ENCODE measurements at places on chromosomes 5 and 9. TPM values are rescaled to one million over a fixed set of nuclear protein-coding genes. Genes with fewer than 3 reads are reported as not detected.

- peak; percentile 37 for DNase-seq
- peaks cover 81% of the 10 kb centered on the region for H3K4me1 ChIP-seq
- H3K27me3 ChIP-seq, result no peaks in the 10 kb centered on the region
- H3K36me3 ChIP-seq, result peaks cover 7% of the 10 kb centered on the region
Measured at GRCh38 chr5:157594675-157595459, 19.3 kb upstream of the ADAM19 start.

The BSPRY gene
- total RNA-seq, result 8.5 TPM

The SPACA9 gene
- total RNA-seq, result 1.8 TPM

- no peak for DNase-seq
- no peak overlapping the region for H3K27ac ChIP-seq
- H3K27me3 ChIP-seq, result no peaks in the 10 kb centered on the region
- H3K4me1 ChIP-seq, result no peaks in the 10 kb centered on the region
- no peaks in the 10 kb centered on the region for H3K36me3 ChIP-seq
- H3K4me3 ChIP-seq, result no peak overlapping the region
Measured at GRCh38 chr5:15529013-15529412, 29.0 kb downstream of the FBXL7 start.

- H3K4me3 ChIP-seq, result no peak overlapping the region
- no peak overlapping the region for H3K27ac ChIP-seq
- H3K27me3 ChIP-seq, result peaks cover 15% of the 10 kb centered on the region
- no peak for DNase-seq
Measured at GRCh38 chr5:136137497-136138220, 5.0 kb downstream of the SMAD5 start.

DNA sequence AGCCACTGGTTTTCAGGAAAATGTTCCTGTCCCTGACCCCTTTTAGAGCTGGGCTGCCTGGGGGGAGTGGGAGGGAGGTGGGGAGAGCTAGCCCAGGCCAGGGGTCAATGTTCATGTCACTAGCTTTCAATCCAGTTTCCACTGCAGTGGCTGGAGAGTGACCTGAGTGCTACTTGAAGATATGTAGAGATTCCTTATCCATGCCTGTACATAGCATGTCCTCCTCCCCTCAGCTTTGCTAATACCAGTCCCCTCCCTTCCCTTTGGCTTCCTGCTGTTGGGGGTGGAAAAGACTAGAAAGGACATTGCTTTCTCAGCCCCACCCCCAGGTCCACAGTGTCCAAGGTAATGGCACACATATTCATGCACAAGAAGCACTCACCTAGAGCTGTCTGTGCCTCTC lies 7.8 kb downstream of the DNAJB5 start:
- H3K4me3 ChIP-seq, result no peak overlapping the region
- no peaks in the 10 kb centered on the region for H3K27me3 ChIP-seq
- no peak overlapping the region for H3K27ac ChIP-seq
- peaks cover 14% of the 10 kb centered on the region for H3K36me3 ChIP-seq
- DNase-seq, result no peak
- peaks cover 42% of the 10 kb centered on the region for H3K4me1 ChIP-seq

GRCh38 chr5:26625099-26625498 lies 413.3 kb downstream of the CDH9 start:
- DNase-seq, result no peak
- no peaks in the 10 kb centered on the region for H3K27me3 ChIP-seq
- no peak overlapping the region for H3K4me3 ChIP-seq
- no peaks in the 10 kb centered on the region for H3K4me1 ChIP-seq
- no peaks in the 10 kb centered on the region for H3K36me3 ChIP-seq

DNA sequence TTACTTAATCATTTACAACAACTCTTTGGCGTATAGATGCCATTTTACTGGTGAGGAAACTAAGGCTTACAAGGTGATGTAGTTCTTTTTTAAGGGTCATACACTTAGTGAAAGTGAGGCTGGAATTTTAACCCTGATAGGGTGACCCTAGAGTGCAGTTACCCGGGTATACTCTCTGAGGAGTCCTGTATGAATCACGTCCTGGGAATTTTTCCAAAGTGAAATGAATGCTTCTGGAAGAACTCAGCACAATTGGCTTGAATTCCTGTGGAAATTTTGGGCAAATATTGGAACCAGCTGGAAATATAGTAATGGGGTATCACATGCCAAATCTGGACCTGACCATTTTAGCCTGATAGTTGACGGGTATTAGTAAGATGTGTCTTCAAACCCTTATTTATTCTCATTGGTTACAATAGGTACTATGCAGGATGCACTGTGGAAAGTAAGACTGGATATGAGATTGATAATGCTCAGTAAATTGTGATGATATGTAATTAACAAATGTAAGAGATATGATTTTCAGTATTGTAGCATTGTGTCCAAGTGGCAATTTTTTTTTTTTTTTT lies 14.8 kb downstream of the SUB1 start:
- no peak overlapping the region for H3K4me3 ChIP-seq
- peaks cover 47% of the 10 kb centered on the region for H3K4me1 ChIP-seq
- H3K27ac ChIP-seq, result no peak overlapping the region

- no peaks in the 10 kb centered on the region for H3K36me3 ChIP-seq
- H3K4me3 ChIP-seq, result no peak overlapping the region
- no peak for DNase-seq
- H3K27me3 ChIP-seq, result no peaks in the 10 kb centered on the region
- no peak overlapping the region for H3K27ac ChIP-seq
- H3K4me1 ChIP-seq, result no peaks in the 10 kb centered on the region
Measured at GRCh38 chr9:79104951-79105350, 466.8 kb upstream of the TLE4 start.

DNA sequence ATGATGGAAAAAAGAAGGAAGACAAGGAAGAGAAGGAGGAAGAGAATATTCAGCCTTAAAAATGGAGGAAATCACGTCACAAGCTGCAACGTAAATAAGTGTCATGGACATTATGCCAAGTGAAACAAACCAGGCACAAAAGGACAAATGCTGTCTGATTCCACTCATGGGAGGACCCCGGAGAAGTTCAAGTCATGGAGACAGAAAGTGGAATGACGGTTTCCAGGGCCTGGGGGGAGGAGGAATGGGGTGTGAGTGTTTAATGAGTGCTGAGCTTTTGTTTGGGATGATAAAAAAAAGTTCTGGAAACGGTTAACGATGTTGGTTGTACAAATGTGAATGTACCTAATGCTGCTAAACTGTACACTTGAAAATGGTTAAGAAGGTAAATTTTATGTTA lies 439.5 kb downstream of the GADD45G start:
- no peaks in the 10 kb centered on the region for H3K36me3 ChIP-seq
- H3K4me3 ChIP-seq, result no peak overlapping the region
- peaks cover 3% of the 10 kb centered on the region for H3K27me3 ChIP-seq
- no peak overlapping the region for H3K27ac ChIP-seq
- no peak for DNase-seq

DNA sequence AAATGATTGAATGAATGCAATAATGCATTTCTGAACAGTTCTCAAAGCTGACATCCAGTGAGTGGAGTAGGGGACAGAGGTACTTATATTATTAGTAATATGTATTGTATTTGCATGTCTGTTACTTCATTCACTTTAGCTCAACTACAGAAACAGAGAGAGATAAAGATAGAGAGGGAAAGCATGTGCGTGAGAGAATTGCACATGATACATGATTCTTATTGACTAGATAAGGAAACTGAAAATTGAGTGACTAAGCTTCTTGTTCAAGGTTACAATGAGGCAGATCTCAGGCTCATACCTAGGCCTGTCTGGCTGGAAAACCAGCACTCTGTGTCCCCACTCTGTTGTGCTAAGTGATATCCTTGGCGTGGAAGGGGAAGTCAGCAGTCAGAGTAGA lies 337.7 kb upstream of the KLF4 start:
- no peak for DNase-seq
- no peak overlapping the region for H3K27ac ChIP-seq
- no peaks in the 10 kb centered on the region for H3K4me1 ChIP-seq

GRCh38 chr5:149317281-149318048 lies 27.8 kb upstream of the GRPEL2 start:
- no peaks in the 10 kb centered on the region for H3K36me3 ChIP-seq
- H3K4me3 ChIP-seq, result no peak overlapping the region
- peak; percentile 50 for DNase-seq
- no peaks in the 10 kb centered on the region for H3K27me3 ChIP-seq
- H3K4me1 ChIP-seq, result peaks cover 1% of the 10 kb centered on the region

The C5orf47 gene
- not detected for total RNA-seq

DNA sequence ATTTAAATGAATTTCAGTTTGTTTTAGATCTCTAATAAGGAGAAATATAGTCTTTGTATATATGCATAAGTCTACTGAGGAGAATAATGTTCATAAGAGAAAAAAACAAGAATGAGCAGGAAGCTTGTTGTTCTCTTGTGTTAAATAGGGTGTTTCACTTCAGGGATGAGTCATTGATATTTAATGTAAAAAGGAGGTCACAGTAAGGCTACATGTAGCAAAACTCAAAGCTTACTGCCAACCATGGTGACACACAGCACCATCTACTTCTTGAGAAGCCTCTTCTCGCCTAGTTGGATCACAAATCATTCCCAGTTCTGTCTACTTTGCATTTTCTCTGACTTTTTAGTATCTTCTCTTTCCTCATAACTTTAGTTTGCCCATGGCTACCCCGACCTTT lies 1466.0 kb upstream of the C9orf72 start:
- H3K4me3 ChIP-seq, result no peak overlapping the region
- no peak overlapping the region for H3K27ac ChIP-seq
- DNase-seq, result no peak
- H3K27me3 ChIP-seq, result no peaks in the 10 kb centered on the region

GRCh38 chr5:15255576-15255975 lies 244.4 kb upstream of the FBXL7 start:
- no peaks in the 10 kb centered on the region for H3K36me3 ChIP-seq
- no peaks in the 10 kb centered on the region for H3K27me3 ChIP-seq
- no peak overlapping the region for H3K4me3 ChIP-seq

DNA sequence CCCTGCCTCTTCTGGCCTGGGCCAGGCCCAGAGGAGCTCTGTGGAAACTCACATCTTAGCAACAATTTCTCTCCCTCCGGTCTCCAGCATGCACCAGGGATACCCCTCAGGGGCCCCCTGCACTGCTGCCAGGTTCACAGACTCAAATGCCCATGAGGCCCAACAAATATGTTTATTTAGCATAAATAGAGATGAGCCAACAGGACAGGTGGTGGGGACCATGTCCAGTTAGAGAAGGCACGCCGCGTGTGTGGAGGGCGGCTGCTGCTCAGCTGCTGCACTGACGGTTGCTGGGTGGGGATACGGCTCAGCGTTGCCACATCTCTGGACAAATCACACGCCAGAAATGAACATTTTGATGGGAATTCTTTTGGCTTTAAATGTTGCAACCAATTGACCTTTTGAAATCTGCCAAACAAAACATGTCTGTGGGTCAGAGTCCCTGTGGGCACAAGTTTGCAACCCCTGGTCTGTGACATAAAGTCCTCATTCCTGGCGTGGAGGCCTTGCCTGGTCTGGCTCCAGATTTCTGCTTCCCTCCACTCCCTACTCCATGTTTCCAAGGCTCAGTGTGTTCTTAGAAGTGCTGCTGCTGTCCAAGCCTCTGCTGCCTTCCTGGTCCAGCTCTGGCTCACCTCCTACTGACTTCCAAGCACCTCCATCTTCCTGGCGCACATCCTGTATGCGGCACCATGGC lies 88.9 kb downstream of the AMBP start:
- H3K27ac ChIP-seq, result no peak overlapping the region
- no peaks in the 10 kb centered on the region for H3K4me1 ChIP-seq
- H3K4me3 ChIP-seq, result no peak overlapping the region

The CPLANE1 gene
- total RNA-seq, result 4.4 TPM

The DOCK8 gene
- total RNA-seq, result 140 TPM

DNA sequence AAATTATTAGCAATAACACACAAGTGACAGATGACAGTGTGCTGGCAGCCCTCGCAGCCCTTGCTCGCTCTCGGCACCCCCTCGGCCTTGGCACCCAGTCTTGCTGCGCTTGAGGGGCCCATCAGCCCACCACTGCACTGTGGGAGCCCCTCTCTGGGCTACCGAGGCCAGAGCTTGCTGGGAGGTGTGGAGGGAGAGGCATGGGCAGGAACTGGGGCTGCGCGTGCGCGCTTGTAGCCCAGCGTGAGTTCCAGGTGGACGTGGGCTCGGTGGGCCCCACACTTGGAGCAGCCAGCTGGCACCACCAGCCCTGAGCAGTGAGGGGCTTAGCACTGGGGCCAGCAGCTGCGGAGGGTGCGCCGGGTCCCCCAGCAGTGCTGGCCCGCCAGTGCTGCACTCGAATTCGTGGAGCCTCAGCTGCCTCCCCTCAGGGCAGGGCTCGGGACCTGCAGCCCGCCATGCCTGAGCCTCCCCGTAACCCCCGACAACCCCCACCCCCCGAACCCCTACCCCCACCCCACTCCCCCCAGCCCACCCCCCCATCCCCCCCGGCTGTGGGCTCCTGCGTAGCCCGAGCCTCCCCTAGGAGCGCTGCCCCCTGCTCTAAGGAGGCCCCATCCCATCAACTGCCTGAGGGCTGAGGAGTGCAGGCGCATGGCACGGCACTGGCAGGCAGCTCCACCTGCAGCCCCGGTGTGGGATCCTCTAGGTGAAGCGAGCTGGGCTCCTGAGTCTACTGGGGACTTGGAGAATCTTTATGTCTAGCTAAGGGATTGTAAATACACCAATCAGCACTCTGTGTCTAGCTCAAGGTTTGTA lies 240.9 kb downstream of the TRIM36 start:
- DNase-seq, result no peak
- H3K4me3 ChIP-seq, result no peak overlapping the region
- H3K4me1 ChIP-seq, result no peaks in the 10 kb centered on the region
- no peaks in the 10 kb centered on the region for H3K27me3 ChIP-seq

DNA sequence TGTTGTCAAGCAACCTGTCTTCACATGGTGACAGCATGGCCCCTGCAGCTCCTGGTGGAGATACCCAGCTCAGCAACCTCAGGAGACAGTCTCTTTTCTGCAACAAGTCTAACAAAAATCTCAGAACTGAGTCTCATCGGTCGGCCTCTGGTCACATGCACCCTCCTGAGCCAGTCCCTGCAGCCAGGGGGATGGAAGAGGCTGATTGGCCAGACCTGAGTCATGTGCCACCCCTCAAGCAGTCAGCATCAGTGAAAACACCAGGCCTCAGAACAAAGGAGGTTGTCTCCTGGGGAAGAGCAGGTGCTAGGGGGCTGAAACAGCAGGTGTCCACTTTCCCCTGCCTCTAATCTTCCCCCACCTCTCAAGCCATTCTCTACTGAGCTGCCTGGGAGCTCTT lies 54.4 kb downstream of the SMIM23 start:
- no peak for DNase-seq
- H3K4me1 ChIP-seq, result no peaks in the 10 kb centered on the region
- H3K27me3 ChIP-seq, result no peaks in the 10 kb centered on the region

The BTNL8 gene
- total RNA-seq, result not detected

- H3K36me3 ChIP-seq, result peaks cover 2% of the 10 kb centered on the region
- H3K27ac ChIP-seq, result peak overlapping the region; percentile 57
- H3K27me3 ChIP-seq, result peaks cover 12% of the 10 kb centered on the region
- H3K4me1 ChIP-seq, result peaks cover 19% of the 10 kb centered on the region
Measured at GRCh38 chr5:115069087-115069968, 100.4 kb downstream of the TRIM36 start.

The FBP1 gene
- total RNA-seq, result 0.62 TPM

The DOK3 gene
- total RNA-seq, result 1.3 TPM

GRCh38 chr5:53418826-53419658 lies 61.4 kb upstream of the FST start:
- no peaks in the 10 kb centered on the region for H3K36me3 ChIP-seq

Measured in activated CD4-positive, alpha-beta memory T cell treated with anti-CD3 and anti-CD28 coated beads for 36 hours (primary cell).